Pulmonary artery endothelial cell (primary cell): ENCODE measurements at places on chromosomes 6 and 20. TPM values are rescaled to one million over a fixed set of nuclear protein-coding genes. Genes with fewer than 3 reads are reported as not detected.

GRCh38 chr6:3483675-3484074 is 26.8 kb upstream of the SLC22A23 start:
- DNase-seq = no peak

FAM83C gene
- total RNA-seq = not detected in 2 replicates

DNA sequence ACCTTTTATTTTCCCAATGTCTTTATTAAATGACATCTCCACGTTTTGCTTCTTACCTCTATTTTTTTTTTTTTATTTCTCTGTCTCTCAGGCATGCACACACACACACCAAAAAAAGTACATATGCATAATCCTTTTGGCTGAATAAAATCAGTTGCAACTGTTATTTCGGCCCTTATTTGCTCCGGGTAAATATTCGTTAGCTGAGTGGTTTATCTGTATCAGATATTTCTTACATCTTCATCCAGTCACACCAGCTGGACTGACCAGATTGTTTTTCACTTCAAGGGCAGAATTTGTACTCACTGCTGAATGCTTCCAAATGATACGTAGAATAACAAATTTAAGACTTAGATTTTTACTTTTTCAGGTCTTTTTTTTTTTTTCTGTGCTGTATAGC is 45.5 kb downstream of the PTPN1 start:
- no peak for DNase-seq

OTOR gene
- not detected in 2 replicates for total RNA-seq

DNA sequence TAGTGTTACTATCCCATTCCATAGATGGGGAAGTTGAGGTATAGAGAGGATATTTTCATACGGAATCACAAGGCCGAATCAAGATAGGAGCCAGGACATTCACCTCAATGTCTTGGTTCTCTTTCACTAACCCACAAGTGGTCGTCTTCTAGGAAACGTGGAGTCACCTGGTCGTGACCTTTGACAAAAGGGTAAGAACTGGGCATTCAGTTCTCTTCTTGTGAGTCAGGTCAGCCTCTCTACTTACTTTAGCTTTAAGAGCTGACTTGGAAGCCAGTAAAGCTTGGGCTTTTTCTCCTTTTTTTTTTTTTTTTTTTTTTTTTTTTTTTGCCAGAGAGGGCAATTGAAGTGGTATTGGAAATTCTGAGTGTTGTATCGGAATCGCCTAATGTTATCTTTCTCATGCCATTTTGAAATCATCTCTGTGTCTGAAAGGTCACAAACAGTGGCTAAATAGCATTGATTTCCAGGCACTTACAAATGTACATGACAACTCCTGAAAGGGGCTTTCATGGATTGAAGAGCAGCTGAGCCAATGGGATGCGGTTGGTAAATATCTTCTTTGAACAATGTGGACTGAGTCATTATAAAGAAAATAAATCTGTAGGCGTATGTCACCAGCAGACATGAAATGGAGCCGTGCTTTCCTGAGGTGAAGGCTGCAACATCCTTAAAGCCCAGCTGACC is 356.9 kb downstream of the KIF16B start:
- DNase-seq = no peak
